HS-27A (cell line): ENCODE measurements at places on chromosomes 16 and 17.

DNA sequence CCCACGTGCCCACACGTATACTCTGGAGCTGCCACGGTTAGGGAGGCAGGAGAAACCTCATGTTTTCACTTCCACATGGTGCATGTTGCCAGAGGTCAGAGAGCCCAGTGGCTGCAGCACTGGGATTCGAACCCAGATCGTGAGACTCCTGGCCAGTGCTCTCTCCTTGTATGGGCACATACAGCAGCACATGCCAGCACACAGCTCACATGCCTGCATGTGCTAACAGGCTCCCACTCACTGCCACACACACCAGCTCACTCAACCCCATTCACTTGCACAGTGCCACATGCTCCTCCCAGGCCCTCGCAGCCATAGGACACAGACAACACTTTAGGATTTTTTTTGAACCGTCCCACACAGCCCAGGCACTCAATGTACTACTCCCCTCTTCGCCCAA lies 49.5 kb upstream of the MRPS23 start:
- no peak for DNase-seq

- no peak for DNase-seq
Measured at GRCh38 chr16:57754354-57755060, 18.9 kb downstream of the KATNB1 start.

GRCh38 chr17:4247971-4248388 lies 15.8 kb downstream of the ANKFY1 start:
- DNase-seq, result no peak

DNA sequence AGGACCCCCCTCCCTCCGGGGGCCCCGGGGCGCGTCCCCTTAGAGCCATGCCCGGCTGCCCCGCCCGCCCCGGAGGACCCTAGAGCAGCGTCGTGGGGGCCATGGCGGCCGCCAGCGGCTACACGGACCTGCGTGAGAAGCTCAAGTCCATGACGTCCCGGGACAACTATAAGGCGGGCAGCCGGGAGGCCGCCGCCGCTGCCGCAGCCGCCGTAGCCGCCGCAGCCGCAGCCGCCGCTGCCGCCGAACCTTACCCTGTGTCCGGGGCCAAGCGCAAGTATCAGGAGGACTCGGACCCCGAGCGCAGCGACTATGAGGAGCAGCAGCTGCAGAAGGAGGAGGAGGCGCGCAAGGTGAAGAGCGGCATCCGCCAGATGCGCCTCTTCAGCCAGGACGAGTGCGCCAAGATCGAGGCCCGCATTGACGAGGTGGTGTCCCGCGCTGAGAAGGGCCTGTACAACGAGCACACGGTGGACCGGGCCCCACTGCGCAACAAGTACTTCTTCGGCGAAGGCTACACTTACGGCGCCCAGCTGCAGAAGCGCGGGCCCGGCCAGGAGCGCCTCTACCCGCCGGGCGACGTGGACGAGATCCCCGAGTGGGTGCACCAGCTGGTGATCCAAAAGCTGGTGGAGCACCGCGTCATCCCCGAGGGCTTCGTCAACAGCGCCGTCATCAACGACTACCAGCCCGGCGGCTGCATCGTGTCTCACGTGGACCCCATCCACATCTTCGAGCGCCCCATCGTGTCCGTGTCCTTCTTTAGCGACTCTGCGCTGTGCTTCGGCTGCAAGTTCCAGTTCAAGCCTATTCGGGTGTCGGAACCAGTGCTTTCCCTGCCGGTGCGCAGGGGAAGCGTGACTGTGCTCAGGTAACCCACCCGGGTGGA lies 759 bp downstream of the ALKBH5 start:
- no peak for DNase-seq

DNA sequence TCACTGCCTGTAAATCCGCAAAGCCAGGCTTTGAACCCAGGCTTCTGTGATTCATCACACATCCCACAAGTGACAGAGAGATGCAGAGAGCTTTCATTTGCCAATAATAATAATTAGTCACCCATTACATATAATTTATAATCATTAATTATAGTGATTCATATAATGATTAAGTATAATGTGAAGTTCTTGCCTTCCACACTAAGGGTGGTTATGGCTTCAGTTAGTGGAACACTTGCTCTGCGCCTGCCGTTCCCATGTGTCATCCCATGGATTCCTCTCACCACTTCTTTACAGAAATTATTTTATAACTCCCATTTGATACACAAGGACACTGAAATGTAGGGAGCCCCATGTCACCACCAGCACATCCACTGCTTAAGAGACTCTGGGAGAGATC lies 39.8 kb upstream of the XYLT1 start:
- no peak for DNase-seq

DNA sequence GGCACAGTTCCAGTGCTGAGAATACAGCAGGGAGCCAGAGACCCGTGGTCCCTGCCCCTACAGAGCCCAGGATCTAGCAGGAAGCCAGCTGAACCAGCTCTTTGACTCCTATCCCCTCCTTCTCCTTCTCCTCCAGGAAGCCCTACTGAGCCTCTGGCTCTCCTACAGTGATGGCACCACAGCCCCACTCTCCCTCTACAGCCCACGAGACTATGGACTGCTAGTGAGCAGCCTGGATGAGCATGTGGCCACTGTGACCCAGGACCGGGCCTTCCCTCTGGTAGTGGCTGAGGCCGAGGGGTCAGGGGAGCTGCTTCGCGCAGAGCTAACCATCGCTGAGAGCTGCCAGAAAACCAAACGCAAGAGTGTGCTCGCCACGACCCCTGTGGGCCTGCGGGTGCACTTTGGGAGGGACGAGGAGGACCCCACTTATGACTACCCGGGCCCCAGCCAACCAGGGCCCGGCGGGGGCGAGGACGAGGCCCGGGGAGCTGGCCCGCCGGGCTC lies 57.7 kb downstream of the TMEM132E start:
- DNase-seq, result no peak

- DNase-seq, result no peak
Measured at GRCh38 chr17:27327397-27327796, 33.5 kb downstream of the WSB1 start.

- DNase-seq, result no peak
Measured at GRCh38 chr17:68182011-68182306, 65.9 kb upstream of the AMZ2 start.

DNA sequence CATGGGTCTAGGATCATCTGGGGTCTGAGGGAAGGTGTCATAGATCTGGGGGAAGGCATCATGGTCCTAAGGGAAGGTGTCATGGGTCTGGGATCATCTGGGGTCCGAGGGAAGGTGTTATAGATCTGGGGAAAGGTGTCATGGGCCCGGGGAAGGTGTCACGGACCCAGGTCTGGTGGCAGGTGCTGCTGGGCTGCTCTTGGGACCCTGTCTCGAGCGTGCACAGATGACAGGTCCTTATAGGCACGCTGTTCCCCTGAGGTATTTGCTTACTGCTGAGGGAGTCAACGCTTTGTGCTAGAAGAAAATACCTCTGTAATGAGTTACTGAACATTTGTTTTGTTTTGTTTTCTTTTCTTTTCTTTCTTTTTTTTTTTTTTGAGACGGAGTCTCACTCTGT lies 1.4 kb downstream of the RAB40C start:
- DNase-seq, result no peak

GRCh38 chr16:74033441-74033995 lies 263.1 kb upstream of the PSMD7 start:
- no peak for DNase-seq

- DNase-seq, result no peak
Measured at GRCh38 chr17:40309031-40309948, at the start of gene RARA. TSS of gene RARA (plus strand) at chr17:40309180. CDS start at chr17:40331219, 22,039 bp downstream.

- no peak for DNase-seq
Measured at GRCh38 chr16:57349212-57350031, 9.2 kb upstream of the CCL22 start.

- no peak for DNase-seq
Measured at GRCh38 chr16:1530883-1531637, 2.4 kb upstream of the TMEM204 start.

GRCh38 chr17:13311306-13311705 lies 290.4 kb downstream of the HS3ST3A1 start:
- peak; percentile 4 for DNase-seq
